NCI-H526 (cell line): ENCODE measurements at places on chromosomes 4 and X.

DNA sequence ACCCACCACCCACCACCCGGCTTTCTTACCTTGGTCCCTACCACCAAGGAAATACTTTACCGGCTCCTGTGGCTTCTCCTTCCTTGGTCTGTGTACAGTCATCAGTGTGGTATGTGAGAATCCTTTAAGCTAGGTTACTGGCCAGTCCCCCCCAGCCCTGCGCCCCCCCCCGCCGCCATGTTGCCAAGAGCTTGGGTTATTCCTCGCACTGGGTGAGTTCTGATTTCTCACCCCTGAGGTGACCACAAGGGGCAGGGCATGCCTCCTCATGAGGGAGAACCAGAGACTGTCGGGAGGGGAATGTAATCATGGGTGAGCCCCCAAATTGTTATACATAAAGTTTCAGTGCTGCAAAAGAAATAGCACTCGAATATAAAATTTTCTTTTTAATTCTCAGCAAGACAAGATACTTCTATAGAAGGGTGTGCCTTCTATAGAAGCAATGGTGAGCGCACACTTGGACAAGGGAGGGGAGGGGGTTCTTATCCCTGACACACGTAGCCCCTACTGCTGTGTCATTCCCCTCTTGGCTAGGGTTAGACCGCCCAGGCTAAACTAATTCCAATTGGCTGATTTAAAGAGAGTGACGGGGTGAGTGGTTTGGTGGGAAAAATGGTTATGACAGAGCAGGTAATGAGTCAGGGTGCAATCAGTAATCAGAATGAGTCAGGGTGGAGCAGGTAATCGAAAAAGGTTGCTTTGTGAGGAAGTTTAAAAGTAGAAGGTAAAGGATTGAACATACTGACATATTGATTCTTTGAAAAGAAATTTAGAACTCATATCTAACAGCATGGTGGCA, 133.2 kb downstream of the KDM6A start:
- DNase-seq = no peak

GRCh38 chrX:109954333-109954732, 48.6 kb upstream of the TMEM164 start:
- DNase-seq = no peak

GRCh38 chr4:151263455-151263854, 13.5 kb upstream of the PRSS48 start:
- DNase-seq = no peak

DNA sequence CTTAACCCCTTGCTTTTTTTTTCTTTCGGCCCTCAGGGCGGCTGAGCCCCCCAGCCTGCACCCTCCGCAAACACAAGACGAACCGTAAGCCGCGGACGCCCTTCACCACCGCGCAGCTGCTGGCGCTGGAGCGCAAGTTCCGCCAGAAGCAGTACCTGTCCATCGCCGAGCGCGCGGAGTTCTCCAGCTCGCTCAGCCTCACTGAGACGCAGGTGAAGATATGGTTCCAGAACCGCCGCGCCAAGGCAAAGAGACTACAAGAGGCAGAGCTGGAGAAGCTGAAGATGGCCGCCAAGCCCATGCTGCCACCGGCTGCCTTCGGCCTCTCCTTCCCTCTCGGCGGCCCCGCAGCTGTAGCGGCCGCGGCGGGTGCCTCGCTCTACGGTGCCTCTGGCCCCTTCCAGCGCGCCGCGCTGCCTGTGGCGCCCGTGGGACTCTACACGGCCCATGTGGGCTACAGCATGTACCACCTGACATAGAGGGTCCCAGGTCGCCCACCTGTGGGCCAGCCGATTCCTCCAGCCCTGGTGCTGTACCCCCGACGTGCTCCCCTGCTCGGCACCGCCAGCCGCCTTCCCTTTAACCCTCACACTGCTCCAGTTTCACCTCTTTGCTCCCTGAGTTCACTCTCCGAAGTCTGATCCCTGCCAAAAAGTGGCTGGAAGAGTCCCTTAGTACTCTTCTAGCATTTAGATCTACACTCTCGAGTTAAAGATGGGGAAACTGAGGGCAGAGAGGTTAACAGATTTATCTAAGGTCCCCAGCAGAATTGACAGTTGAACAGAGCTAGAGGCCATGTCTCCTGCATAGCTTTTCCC, 3.4 kb downstream of the MSX1 start:
- DNase-seq = no peak

GRCh38 chr4:100257567-100257966, 67.3 kb upstream of the DDIT4L start:
- no peak for DNase-seq

DNA sequence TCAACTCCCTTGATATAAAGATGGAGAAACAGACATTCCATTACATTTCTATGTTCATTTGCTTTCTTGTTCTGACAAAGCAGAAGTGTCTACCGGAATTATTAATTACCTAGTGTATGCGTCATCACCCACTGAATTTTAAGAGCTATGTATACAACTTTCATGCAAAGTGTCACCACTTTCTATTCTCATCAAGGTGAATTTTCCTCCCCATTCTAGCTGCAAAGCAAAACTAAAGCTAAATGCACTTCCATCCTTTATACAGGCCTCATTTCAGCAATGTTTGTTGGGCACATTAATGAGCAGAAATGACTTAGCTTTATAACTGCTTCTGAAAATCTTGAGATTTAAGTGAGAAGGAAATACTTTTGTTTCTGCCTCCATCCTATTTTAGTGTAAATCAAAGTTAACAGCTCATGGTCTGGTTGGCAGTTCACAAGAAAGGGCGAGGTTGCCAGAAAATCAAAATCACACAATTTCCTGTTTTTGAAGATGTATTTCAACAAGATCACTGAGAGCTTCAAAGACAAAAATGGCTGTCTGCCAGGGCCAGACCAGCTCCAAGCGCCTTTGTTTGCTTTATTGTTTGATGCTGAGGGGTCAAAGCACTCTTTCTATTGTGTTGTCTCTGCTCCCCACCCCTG, 7.2 kb upstream of the FAM9C start:
- no peak for DNase-seq

GRCh38 chr4:40956721-40957255, 207.0 kb downstream of the NSUN7 start:
- no peak for DNase-seq

- DNase-seq = peak; percentile 50
Measured at GRCh38 chrX:9738151-9738550, 27.5 kb downstream of the GPR143 start.

DNA sequence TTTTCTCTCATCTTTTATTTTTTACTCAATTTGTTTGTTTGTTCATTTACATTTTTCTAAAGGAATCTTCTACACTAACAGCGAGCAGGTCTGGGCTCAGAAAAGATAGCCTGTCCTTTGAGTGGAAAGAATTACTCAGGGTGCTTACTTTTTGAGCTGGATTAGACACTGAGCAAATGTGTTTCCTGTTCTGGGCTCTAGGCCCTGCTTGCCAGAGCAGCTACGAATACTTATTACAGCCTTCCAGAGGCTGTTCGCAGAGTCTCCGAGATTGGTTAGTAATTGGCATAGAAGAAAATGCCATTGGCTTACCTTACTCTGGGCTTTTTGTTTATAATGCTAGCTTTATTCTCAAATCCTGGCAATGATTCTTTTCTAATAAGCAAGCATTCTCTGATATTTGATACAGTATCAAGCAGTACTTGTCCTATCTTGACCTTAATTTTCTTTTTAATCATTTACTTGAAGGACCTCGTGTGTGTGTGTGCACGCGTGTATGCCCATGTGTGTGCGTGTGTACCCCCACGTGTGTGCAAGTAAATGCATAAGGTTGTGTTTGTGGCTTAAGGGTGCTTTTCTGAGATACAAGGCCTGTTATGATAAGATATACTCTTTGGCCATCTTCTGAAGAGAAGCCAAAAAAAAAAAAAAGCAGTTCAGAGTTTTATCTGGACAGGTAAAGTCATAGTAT, 76.2 kb upstream of the GRXCR1 start:
- DNase-seq = no peak

DNA sequence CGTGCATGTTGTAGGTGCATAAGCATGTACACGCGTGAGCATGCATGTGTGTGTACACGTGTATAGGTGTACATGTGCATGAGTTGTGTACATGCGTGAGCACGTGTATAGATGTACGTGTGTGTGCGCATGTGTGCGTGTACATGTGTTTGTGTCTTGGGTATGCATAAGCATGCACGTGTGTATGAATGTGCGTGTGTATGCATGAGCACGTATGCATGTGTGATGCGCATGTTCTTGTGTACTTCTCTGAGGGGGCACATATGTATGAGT, 9.0 kb downstream of the NAT8L start:
- no peak for DNase-seq

DNA sequence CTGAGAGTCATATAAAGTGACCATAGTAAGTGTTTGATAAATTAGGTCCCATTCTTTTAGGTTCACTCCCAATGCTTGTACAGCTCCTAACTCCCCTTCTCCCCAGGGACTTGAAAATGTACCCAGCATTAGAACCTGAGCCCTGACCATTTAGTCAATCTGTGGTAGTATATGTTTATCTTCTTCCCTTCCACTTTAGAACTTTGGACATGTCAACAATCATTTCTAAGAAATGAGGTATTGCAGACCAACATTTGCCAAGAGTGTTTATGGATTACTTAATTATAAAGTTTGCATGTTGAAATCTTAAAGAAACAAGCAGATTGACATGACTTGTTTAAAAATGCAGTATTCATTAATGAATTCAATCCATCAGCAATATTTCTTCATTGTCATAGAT, 26.0 kb downstream of the AFM start:
- no peak for DNase-seq

GRCh38 chr4:37852376-37852775, 25.9 kb downstream of the PGM2 start:
- no peak for DNase-seq

DNA sequence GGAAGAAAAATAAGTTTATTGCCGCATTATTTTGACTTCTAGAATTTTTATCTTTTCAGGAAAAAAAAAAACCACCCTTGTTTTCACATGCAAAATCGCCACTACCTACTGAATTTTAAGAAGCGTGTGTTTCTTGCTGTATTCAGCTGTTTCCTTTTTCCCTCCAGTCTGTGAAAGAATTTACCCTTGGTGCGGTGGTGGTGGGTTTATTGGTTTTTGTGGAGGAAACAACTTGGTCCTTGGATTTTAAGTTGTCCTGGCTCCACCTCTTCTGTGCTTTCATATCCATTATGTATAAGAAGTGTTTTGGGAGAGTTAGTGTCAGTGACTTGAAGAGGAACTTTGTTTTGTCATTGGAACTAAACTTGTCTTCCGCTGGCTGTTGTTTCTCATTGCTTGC, 8.1 kb downstream of the RAPGEF2 start:
- DNase-seq = no peak

GRCh38 chr4:73055241-73055897, 14.1 kb downstream of the COX18 start:
- DNase-seq = no peak

- DNase-seq = no peak
Measured at GRCh38 chrX:79515529-79515928, 148.4 kb upstream of the ITM2A start.

DNA sequence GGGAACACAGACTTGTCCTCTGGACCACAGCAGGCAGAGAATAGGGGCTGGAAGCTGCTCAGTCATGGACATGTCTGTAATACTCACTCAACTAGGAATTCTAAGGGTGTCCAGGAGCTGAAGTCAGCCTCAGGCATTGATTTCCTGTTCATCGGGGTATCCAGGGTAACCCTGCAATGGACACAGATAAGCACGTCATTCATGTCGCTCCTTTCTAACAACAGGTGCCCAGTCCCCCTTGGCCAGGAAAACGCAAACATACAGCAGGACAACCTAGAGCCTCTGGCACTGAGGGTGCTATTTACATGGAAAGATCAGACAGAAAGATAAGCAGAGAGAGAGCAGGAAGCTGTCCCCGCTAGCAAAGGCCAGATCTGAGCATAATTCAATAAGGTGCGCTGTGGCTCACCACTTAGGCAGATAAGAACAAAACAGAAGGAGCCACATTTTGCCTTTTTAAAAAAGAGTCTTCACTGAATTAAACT, 21.3 kb downstream of the QDPR start:
- DNase-seq = peak; percentile 40

GRCh38 chrX:105872941-105873340, 50.6 kb downstream of the NRK start:
- no peak for DNase-seq

- no peak for DNase-seq
Measured at GRCh38 chrX:153727123-153727931, 2.7 kb downstream of the ABCD1 start.

DNA sequence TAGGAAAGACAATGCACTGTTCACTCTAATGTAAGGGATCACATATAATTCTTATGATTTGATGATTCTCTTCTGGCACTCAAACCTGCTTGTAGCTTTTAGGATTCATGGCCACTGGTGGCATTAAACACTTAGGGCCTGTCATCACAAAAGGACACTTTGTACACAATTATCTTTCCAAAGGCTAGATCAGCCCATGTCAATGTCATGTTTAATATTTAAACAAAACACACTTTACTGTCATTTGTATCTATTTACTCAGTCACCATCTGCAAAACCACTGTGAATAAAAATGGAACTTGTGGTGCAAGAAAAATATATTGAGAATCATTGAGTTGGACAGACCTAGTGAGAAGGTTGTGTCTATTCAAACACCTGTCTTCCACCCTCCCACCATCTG, 83.6 kb upstream of the TTC29 start:
- no peak for DNase-seq

- no peak for DNase-seq
Measured at GRCh38 chrX:28133763-28134162, 152.5 kb upstream of the DCAF8L1 start.

- no peak for DNase-seq
Measured at GRCh38 chrX:129771266-129771995, 8.3 kb upstream of the SASH3 start.

- DNase-seq = no peak
Measured at GRCh38 chr4:60683973-60684372, 516.2 kb upstream of the ADGRL3 start.

DNA sequence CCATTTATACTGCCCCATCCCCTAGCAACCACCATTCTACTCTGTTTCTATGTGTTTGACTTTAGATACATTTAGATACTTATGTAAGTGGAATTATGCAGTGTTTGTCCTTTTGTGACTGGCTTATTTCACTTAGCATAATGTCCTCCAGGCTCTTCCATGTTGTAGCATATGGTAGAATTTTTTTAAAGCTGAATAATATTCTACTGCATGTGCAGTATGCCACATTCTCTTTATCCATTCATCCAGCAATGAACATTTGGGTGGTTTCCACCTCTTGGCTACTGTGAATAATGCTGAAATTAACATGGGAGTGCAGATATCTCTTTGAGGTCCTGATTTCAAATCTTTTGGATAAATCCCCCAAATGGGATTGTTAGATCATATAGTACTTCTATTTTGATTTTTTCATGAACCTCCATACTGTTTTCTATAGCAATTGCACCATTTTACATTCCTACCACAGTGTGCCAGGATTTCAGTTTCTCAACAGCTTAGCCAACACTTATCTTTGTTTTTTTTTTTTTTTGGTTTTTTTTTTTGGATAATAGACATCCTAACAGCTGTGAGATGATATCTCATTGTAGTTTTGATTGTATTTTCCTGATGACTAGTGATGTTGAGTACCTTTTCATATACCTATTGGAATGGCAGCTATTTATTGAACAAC, 105.9 kb upstream of the LNX1 start:
- DNase-seq = no peak
